Osteocyte (in vitro differentiated cells): ENCODE measurements at places on chromosomes 6 and 20. TPM values are rescaled to one million over a fixed set of nuclear protein-coding genes. Genes with fewer than 3 reads are reported as not detected.

The NTSR1 gene
- total RNA-seq: 0.11 and 0.16 TPM in 2 replicates

The COL19A1 gene
- not detected in 2 replicates for total RNA-seq

The SNRPB gene
- 111 and 112 TPM in 2 replicates for total RNA-seq

The RAD21L1 gene
- not detected in 2 replicates for total RNA-seq

The AVP gene
- total RNA-seq: not detected in 2 replicates

The BPIFA2 gene
- total RNA-seq: not detected in 2 replicates

The IL20RA gene
- not detected in 2 replicates for total RNA-seq

The C20orf202 gene
- total RNA-seq: not detected in 2 replicates

The FOXP4 gene
- total RNA-seq: 24.7 and 26.9 TPM in 2 replicates

The COX4I2 gene
- total RNA-seq: not detected in 2 replicates

The F13A1 gene
- 2.8 and 3.6 TPM in 2 replicates for total RNA-seq

- DNase-seq: no peak
Measured at GRCh38 chr20:20955892-20956291, 150.3 kb downstream of the LINC00237 start.

- DNase-seq: no peak
Measured at GRCh38 chr6:56346958-56347357, 99.6 kb upstream of the COL21A1 start.

- no peak for DNase-seq
Measured at GRCh38 chr6:149275621-149276020, 41.9 kb upstream of the TAB2 start.

GRCh38 chr6:105250533-105250932 is 70.7 kb upstream of the POPDC3 start:
- no peak for DNase-seq

- DNase-seq: peak; percentile 51
Measured at GRCh38 chr6:38138374-38138773, 318.8 kb downstream of the ZFAND3 start.

DNA sequence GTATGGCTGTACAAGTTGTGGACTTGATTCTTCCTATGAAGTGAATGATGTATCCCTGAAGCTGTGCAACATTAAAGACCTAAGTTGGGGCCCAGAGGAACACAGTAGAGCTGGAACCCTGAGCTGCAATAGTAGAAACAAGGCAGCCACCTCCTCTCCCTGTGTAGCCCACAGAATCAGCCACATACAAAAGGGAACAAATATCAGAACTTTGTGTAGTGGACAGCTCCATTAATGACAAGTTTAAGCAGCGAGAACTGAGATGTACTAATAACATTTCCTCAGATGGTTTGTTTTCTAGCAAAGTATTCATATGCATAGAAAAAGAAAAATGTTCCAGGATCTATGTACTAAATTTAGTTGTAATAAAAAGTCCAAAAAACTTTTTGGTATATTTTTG is 19.2 kb downstream of the PHACTR1 start:
- DNase-seq: no peak

DNA sequence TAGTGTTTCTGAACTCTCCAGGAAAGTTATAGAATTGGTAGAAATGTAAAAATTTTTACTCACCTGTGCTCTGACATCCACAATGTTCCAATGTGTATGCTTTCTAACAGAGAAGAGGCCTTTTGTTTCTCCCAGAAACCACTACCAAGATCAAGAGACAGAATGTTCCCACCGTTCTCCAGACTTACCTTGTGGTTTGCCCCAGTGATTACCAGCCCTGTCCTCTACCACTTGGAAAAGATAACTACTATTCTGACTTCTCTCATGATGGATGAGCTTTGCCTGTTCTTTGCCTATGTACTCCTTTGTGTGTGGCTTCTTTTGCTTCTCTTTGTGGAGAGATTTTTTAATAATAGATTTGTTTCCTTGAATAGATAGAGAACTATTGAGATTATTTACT is 173.0 kb upstream of the SCGN start:
- DNase-seq: no peak

DNA sequence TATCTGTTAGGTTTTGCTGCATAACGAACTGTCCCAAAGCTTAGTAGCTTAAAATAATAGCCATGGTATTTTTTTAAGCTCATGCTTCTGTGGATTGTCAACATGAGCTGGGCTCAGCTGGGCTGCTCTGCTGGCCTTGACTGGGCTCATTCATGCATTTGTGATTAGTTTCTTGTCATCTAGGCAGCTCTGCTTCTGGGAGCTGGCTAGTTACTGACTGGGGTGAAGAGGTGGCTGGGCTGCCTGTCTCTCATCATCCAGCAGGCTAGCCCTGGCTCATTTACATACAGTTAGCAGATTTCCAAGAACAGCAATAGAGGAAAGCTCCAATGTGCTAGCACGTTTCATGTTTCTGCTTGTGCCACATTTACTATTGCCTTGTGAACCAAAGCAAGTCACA is 165.1 kb upstream of the PCSK2 start:
- no peak for DNase-seq

- DNase-seq: no peak
Measured at GRCh38 chr20:17960927-17961586, 7.5 kb downstream of the SNX5 start.

DNA sequence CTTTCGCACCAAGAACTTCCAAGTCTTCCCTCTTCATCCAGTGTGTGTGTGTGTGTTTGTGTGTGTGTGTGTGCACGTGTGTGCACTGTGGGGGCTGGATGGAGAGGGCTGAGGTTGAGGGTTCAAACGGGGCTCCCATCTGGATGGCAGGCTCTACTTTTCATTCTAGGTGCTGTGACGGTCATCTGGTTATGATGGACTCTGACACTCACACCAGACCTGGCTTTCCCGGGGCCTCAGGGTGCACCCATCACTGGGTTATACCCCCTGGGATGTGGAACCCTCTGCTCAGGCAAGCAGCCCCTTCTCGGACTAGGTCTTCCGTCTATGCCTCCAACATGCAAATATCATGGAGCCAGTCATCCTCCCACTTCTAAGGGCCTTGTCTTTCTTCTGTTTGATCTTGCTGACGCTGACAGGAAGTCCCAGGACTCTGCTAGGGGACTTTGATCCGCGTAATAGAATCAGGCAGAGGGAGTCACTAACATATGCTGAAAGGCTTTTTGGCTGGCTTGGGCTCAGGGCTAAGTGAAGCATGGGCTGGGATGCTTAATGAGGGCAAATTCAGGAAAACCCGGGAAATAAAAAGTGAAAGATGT is 313.6 kb downstream of the CDC5L start:
- DNase-seq: peak; percentile 56

DNA sequence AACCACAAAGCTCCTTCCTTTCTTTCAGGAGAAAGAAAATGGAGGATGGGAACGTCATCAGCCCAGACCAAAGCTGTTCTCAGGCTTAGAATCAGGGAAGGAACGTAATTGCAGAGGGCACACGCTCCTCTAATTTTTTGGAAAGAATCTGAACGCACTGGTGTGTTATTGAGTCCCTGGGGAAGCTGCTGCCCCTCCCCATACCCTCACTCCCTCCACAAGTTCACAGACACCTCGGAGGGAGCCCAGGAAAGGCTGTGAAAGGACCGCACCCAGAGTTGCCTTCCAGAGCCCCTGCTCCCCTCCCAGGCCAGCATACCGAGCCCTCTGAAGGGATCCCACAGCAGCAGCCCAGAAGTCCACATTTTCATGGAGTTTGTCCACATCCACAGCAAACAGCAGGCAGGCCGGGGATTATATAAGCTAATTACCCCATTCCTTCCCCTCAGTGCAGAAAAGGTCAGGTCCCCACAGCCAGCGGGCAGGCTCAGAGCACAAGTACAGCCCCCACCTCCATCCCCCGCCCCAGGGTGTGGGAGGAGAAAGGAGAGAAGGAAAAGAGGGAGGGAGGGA is 53.7 kb downstream of the ANKRD60 start:
- DNase-seq: no peak

DNA sequence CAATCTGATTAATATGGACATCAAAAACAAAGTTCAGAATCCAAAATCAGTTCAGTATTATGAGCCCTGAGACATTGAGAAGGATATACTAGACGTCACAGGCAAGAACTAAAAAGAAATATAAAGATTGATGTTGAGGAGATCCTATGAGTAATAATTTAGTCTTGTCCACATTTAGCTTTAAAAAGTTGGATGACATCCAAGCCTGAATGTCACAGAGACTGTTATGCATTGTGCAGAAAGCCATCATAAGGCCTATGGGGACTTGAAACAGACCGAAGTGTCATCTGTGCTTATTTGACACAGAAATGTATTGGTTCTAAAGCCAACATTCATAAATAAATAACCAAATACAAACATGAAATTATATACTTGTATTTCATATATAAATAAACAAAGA is 581.8 kb upstream of the MMS22L start:
- DNase-seq: no peak

DNA sequence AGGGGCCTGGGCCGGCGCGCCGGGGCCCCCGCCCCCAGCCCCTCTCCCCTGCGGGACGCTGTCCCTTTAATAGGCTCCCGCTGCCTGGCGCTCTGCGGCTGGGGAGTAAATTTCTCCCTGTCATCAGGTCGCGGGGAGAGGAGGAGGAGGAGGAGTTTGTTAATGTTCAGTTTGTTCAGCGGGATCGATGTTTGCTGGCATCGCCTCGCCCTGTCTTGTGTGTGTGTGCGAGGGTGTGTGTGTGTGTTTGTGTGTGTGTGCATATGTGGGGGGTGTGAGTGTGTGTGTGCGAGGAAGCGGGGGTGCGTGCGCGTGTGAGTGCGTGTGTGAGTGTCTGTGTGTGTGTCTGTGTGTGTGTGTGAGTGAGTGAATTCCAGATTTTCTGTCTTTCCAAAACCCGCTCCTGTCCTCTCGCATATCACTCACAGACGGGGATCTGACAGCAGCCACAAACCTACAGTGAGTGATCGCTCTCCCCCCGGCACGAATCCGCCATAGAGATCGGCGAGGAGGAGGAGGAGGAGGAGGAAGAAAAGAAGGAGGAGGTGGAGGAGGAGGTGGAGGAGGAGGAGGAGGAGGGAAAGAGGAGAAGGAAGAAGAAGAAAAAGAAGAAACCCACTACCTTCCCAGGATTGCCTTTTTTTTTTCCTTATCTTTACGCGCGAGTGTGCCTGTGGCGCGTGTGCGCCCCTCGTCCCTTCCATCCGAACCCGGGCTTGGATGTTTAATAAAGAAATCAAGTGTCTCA is at the start of gene TSHZ2:
Gene TSHZ2 (plus strand): TSS at position 169 of the 748 bp plus-strand sequence. CDS start 936 bp downstream, outside the sequence.
- no peak for DNase-seq

DNA sequence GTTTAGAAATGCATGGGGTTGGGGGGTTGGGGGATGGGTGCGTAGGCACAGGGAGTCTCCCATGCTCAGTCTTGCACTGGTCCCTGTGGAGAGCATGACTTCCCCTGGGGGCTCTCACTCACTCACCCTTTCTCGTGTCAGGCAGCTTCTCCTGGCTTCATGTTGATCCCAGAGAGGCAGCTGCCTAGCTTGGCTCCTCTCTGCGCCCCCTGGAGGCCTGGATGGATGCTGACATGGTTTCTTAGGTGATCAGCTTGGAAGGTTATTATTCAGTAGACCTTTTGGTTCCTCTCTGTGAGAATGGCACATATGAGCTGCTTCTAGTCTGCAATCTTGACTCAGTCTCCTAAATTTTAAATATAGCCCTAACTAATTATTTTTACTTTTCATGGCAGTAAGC is 109.3 kb upstream of the FAM83B start:
- DNase-seq: no peak

DNA sequence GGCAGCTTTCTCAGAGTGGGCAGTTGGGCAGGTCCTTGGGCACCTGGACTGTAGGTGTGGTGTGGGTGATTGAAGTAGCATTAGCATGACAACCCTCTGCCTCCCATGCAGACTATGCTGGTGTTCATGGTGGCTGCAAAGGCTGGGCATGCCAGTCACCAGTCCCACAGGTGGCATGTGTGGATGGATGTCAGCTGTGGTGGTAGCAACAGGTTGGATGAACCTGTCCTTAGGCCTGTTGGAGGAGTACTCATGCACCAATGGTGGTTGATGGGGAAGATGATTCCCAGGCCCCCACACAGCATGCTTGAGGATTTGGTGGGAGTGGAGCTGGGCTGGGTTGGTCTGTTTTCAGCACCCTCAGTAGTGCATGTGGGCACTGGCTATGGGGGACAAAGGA is 251.1 kb downstream of the PAX1 start:
- DNase-seq: no peak

- DNase-seq: no peak
Measured at GRCh38 chr20:16760431-16761304, 12.5 kb downstream of the OTOR start.

DNA sequence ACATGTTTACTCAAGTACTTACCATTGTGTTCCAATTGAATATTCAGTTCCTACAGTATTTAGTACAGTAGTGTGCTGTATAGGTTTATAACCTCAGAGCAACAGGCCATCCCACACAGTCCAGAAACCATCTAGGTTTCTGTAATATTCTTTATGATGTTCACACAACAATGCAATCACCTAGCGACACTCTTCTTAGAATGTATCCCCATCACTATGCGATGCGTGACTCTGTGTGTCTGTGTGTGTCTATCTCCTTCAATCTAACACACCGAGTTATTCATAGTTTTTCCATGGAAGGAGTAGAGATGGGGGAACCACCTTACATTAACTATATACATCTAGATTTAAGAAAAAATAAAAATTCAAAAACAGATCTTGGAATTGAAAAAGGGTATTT is 161.7 kb downstream of the INSM1 start:
- DNase-seq: no peak

GRCh38 chr6:163599136-163599535 is 184.6 kb downstream of the QKI start:
- DNase-seq: no peak

DNA sequence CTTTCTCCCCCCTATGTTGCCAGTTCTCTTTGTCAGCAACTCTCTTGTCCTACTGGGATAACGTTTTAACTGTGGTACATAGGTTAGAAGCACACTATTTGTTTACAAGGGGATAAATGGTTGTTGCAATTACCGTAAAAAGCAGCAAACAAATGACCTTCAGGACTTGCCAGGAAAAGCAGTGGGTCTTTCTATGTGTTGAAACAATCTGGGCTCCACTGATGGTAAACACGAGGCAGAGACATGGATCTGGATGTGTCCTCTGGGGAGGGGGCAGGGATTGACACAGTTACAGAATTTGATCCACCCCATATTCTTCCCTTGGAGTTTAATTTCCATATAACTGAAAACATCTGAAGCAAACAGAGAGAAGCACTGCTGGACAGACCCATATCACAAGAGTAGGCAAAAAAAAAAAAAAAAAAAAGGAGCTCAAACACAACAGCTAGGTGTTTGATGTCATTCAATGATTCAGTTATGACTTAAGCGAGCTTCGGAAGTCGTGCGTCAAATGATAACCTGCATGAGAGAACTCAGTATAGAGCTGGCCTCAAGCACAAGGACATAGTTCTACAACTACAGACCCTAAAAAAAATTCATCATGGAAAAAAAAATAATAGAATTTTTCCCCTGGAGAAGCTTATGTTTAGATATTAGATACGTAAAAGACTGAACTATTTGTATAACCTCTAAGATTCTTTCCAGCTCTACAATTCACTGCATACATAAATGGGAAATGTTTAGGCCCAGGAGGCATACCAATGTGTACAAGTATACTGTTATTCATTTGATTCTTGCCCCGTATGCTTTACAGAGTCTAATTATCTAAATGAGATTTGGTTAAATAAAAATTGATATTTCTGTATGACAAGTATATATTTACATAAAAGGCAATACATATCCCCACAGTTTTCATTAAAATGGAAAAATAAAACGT is 127.7 kb downstream of the ALDH8A1 start:
- no peak for DNase-seq

- DNase-seq: no peak
Measured at GRCh38 chr6:44704240-44705150, 317.0 kb downstream of the CDC5L start.

GRCh38 chr6:46914279-46914810 is 7.4 kb downstream of the ADGRF5 start:
- no peak for DNase-seq
